AG09309 (cell line): ENCODE measurements at places on chromosomes 4 and X.
A peak's percentile ranks its signal among the peaks of the same experiment; 100 is the strongest.

GRCh38 chrX:46254641-46255040, 290.6 kb downstream of the ZNF674 start:
- no peak for DNase-seq

- no peak for DNase-seq
Measured at GRCh38 chrX:9707306-9708033, 58.2 kb downstream of the GPR143 start.

GRCh38 chrX:122584981-122585380, 599.1 kb upstream of the GRIA3 start:
- no peak for DNase-seq

- no peak for DNase-seq
Measured at GRCh38 chr4:33883111-33883510, 2361.2 kb downstream of the ARAP2 start.

DNA sequence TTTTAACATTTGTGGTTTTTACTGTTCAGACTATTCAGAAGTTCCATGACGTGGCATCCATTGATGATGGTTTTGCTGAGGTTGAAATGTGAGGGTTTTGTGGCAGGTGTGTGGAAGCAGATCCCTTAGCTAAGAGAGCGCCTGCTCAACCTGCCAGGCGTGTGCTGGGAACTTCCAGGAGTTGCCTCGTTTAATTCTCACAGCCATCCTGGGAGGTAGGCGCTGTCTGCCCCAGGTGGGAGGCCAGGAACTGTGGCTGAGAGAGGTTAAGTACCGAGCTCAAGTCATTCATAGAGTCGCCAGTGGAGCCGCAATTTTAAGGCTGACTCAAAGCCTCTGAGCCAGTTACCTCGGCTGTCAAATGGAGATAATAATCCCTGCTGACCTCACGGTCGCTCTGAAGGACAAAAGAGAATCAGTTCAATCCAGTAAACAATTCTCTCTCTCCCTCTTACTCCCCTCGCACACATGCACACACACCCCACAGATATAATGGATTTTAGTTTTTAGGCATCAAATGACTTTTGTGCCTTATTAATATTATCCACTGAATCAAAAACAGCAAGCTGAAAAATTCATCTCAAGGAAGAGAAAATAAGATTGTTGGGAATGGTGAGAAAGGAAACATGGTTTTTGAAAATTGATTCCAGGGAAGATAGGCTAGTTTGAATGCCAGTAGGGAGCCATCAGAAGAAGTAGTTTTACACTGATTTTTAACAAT, 171.3 kb downstream of the PTTG2 start:
- DNase-seq: no peak

GRCh38 chr4:188143731-188144130, 4.5 kb downstream of the TRIML1 start:
- no peak for DNase-seq

DNA sequence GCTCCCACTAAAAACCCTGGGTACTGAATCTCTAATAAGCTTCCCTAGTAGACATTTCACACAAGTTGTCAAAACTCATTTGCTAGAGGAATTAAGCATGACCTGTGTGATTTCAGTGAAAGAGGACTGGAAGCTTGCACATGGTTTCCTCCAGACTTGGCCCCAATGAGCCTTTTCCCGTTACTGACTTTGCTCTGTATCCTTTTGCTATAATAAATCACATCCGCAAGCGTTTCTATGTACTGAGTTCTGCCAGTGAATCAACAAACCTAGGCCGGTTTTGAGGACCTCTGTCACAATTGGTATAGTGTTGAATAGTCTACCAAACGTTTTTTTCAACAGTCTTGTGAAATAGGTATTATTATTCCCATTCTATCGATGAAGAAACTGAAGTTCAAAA, 8.2 kb downstream of the ATP11C start:
- DNase-seq: no peak

GRCh38 chrX:69815063-69815462, 199.2 kb downstream of the EDA start:
- no peak for DNase-seq

DNA sequence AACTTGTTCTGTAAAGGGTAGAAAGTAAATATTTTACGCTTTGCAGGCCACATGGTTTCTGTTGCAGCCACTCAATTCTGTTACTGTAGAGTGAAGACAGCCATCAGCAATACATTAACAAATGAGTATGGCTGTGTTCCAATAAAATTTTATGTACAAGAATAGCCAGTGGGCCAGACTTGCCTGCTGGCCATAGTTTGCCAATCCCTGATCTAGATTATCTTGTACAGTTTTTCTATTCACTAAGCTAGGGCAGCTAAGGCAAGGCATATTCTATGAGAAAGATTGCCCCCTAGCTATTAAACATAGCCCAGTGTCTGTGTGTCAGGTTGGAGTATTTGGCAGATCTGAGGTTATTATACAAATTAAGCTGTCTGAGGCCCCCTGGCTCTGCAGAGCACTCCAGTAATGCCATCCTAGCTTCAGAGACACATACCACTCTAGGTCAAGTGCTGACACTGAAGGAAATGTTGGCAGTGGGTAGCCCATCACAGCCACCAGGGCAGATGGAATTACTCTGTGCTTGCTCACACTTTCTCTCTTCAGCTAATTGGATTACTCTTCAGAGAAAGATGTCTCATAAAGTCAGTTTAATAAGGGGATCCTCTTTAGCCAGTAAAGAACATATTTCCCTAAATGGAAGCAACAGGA, 40.7 kb downstream of the MTTP start:
- no peak for DNase-seq

DNA sequence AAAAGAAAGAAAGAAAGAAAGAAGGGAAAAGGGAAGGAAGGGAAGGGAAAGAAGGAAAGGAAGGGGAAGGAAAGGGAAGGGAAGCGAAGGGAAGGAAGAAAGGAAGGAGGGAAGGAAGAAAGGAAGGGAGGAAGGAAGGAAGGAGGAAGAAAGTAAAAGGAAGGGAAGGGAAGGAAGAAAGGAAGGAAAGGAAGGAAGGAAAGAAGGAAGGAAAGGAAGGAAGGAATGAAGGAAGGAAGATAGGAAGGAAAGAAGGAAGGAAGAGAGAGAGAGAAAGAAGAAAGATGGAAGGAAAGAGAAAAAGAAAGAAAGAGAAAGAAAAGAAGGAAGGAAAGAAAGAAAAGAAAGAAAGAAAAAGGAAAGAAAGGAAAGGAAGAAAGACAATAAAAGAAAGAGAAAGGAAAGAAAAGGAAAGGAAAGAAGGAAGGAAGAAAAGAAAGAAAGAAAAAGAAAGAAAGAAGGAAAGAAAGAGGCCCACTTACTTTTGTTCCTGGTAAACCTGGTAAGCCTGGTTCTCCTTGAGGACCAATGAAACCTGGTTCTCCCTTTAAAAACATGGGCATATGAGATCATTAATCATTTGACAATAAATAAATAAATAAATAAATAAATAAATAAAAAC, 105.9 kb upstream of the ETNPPL start:
- no peak for DNase-seq

- DNase-seq: no peak
Measured at GRCh38 chr4:96092151-96092705, 252.3 kb downstream of the PDHA2 start.

- DNase-seq: no peak
Measured at GRCh38 chr4:84666439-84666838, 83.5 kb downstream of the CDS1 start.

DNA sequence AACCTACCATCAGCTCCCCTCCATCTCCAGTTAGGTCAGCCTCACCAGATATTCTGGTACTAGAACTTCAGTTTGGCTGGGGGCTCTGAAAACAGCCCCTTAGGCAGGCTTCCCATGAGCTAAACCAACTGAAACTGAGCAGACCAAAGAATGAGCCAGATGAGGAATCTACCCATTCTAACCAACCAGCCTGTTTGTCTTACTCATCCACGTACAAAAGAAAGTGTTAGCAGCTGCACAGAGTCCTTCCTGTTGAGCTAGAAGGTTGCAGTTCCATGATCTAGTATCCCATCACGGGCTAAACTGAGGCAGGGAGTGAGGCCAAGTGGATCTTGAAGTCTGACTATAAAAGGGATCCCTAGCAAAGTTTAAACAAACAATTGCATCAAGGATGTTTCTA, 17.5 kb downstream of the MAGEA9B start:
- no peak for DNase-seq

GRCh38 chr4:110953898-110954297, 331.0 kb upstream of the PITX2 start:
- no peak for DNase-seq

- DNase-seq: peak; percentile 14
Measured at GRCh38 chr4:107247738-107248137, 211.6 kb upstream of the DKK2 start.

GRCh38 chr4:127179256-127180087, 453.3 kb upstream of the INTU start:
- no peak for DNase-seq

- no peak for DNase-seq
Measured at GRCh38 chr4:35525192-35525978, 718.9 kb downstream of the ARAP2 start.

- DNase-seq: no peak
Measured at GRCh38 chr4:19743115-19743638, 508.5 kb upstream of the SLIT2 start.
